ENCODE measurements at places on chromosomes 5 and 9. TPM values are rescaled to one million over a fixed set of nuclear protein-coding genes. Genes with fewer than 3 reads are reported as not detected.

PAEP gene
- total RNA-seq, result not detected

C9orf50 gene
- under 0.01 TPM for total RNA-seq

COL15A1 gene
- total RNA-seq, result 1.1 TPM

ADAMTS12 gene
- 9.8 TPM for total RNA-seq

EDIL3 gene
- total RNA-seq, result 44.8 TPM

FAM153A gene
- not detected for total RNA-seq

PKN3 gene
- total RNA-seq, result 0.79 TPM

GPR150 gene
- total RNA-seq, result 0.32 TPM

CFAP77 gene
- not detected for total RNA-seq

PCDHA1 gene
- total RNA-seq, result under 0.01 TPM

SLC34A1 gene
- not detected for total RNA-seq

FOXD4L6 gene
- total RNA-seq, result not detected

RNF130 gene
- 33.9 TPM for total RNA-seq

AGXT2 gene
- total RNA-seq, result not detected

LCN1 gene
- total RNA-seq, result not detected

DBH gene
- total RNA-seq, result not detected

RETREG1 gene
- total RNA-seq, result not detected
